D721Med (cell line): ENCODE measurements at places on chromosomes 1 and 21.

GRCh38 chr1:87565861-87566260 lies 237.2 kb downstream of the LMO4 start:
- DNase-seq: no peak

- DNase-seq: no peak
These were observed 119.0 kb upstream of the PPP2R5A start for GRCh38 chr1:212166244-212166643.

GRCh38 chr1:163813251-163813650 lies 491.5 kb downstream of the NUF2 start:
- DNase-seq: no peak

DNA sequence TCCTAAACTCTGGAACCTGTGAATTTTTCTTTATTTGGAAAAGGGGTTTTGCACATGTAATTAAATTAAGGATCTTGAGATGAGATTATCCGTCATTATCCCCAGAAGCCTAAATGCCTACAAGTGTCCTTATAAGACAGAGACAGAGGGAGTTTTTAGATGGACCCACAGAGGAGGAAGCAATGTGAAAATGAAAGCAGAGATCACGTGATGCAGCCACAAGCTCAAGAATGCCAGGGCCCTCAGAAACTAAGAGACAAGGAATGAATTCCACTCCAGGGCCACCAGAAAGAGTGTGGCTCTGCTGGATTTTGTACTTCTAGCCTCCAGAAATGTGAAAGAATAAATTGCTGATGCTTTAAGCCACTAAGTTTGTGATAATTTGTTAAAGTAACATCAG lies 183.6 kb upstream of the UBE2U start:
- no peak for DNase-seq

DNA sequence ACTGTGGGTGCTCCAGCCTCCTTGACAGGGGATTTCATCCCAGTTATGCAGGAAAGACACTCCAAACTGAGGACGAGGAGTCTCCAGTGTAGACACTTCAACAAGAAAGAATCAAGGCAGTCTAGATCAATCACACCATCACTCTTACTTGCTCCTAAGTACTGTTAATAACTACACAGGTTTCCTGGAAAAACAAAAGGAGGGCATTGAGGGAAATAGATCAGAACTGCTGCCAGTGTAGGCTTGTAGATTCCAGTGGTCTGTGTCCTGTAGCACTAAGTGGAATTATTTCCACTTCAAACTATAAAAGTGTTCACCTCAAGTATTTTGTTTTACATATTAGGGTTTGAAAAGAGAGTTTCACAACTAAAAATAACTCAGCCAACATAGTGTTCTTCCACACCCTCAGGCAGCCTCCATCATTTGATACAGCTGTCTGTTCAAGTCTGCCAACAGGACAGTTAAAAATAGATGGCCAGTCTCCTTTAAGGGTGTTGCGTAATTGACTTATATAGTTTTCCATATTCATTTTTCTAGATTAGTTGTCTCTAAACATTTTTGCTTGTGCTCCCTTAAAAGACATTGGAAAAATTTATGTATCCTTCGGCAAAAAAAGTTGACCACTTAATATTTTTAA lies 32.0 kb upstream of the AGL start:
- no peak for DNase-seq

DNA sequence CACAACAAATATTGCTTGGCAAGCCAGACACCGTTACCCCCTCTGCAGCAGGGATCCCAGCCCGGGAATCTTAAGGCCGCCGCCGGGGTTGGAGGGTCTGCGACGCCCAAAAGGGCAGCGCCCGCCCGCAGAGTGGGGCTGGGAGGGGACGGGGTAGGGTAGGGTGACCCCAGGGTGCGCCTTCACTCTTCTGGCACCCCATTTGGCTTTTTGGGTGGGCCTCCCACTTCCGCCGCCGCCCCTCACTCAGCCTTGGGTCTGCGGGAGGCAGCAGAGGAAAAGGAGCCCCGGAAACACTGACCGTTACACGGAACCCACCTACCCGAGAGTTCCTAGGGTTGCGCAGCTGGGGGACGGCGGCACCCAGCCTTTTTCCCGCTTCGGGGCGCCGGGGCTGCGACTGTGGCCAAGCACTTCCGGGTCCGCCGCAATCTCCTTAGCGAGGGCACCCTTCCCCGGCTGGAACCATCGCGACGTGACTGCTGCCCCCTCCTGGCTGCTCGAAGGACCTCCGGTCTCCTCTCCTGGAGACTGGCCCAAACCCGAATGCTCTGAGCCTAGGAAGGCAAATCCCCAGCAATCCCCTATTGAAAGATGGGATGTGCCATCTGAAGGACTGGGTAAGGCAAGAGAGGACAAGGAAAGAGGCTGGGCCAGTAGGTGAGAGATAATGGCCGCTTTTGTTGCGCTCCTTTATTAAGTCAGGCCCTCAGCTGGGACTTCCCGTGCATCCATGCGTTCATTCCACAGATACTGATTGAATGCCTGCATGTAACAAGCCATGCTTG lies at the start of gene PIGC:
PIGC (minus strand) TSS at position 404 of the 788 bp plus-strand sequence. CDS start 1,447 bp downstream, outside the sequence.
- peak; percentile 78 for DNase-seq

- DNase-seq: no peak
These were observed 17.9 kb downstream of the TNFRSF8 start for GRCh38 chr1:12080773-12081556.

GRCh38 chr1:101128211-101128727 lies 102.7 kb upstream of the DPH5 start:
- no peak for DNase-seq

DNA sequence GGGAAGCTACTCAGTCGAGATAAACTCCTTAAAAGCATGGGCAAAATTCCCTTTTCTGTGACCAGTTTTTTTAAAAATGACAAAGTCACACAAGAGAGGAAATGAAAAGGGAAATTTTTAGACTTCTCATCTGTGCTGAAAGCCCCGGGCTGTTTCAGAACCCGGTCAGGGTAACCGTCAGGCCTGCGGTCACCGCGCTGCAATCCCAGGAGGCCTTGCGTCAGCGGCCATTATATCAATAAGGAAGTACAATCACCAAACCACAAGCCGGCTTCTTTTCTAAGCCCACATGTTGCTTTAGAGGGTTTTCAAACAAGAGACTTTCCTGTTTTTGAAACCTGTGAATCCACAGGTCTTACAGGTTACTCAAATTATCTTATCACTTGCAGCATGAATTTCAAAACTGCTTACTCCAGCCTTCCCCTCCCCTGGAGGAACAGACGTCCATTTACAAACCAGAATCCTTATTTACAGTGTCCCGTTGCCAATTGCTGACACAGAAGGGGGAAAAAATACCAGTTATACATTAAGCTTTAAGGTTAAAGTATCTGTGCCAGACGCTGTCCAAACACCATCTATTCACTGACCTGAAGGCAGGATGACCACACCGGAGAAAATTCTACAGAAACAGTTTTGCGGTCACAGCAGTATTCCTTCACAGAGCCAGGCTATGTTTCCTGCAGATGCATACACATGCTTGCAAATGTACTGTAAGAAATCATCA lies 165.3 kb downstream of the TOMM20 start:
- no peak for DNase-seq

GRCh38 chr1:223417444-223417843 lies 24.2 kb downstream of the CCDC185 start:
- DNase-seq: no peak
